Osteoblast (primary cell): ENCODE measurements at places on chromosomes 16 and 17. TPM values are rescaled to one million over a fixed set of nuclear protein-coding genes. Genes with fewer than 3 reads are reported as not detected.

GRCh38 chr16:1363501-1364041 is 11.8 kb downstream of the GNPTG start:
- DNase-seq, result peak; percentile 97

Gene SCPEP1
- total RNA-seq, result 73.8 and 79.9 TPM in 2 replicates

GRCh38 chr17:31320791-31321190 is 631 bp downstream of the EVI2A start:
- DNase-seq, result no peak

- peak; percentile 91 for DNase-seq
Observed at GRCh38 chr16:69865701-69866100, 85.4 kb upstream of the CLEC18A start.

DNA sequence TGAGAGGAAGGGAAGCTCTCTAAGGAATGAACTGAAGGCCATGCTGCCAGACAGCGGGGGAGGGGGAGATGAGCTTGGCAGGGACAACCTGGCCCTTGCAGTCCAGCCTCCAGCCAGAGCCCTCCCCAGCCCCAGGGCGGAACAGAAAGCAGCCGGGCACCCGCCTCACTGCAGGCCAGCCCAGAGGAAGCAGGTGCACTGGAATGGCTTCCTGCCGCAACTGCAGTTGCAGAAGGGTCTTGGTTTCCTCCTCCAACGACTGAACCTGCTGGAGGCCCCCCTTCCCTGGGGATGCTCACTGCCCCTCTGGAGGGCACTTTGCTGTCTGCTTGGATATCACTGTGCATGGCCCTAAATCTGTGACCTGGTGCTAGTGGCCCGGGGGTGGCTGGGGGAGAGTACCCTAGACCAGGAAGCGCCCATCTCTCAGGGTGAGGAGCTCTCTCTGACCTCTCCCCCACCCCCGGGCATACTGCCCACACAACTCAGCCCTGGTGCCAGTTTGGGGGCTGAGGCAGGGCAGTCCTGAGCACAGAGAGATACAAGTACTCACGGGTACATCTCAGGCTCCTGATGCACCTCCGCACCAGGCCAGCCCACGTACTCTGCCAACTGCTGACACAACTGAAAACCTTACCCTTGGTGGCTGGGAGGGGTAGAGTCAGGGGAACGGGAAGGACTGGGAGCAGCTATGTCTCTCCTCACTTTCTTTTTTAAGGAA is 41.1 kb downstream of the MYO18A start:
- no peak for DNase-seq

DNA sequence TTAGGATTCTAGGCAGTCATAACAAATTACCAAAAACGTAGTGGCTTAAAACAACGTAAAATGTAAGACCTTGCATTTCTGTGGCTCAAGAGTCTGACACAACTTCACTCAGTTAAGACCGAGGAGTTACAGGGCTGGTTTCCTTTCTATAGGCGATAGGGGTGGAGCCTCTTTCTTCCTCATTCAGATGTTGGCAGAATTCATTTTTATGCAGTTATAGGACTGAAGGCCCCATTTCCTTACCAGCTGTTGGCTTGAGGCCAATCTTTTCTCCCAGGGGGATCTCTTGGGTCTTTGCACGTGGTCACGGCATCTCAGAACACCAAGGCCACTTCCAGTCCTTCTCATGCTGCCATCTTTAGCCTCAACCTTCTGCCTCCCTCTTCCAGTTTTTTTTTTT is 145.2 kb downstream of the KCNJ2 start:
- DNase-seq, result no peak

Gene CDH11
- total RNA-seq, result 1,097 and 1,116 TPM in 2 replicates

GRCh38 chr16:10136916-10137315 is 45.3 kb downstream of the GRIN2A start:
- DNase-seq, result no peak

GRCh38 chr17:54153423-54153822 is 330.7 kb downstream of the KIF2B start:
- DNase-seq, result no peak

Gene SMIM22
- total RNA-seq, result not detected in 2 replicates

- DNase-seq, result peak; percentile 53
Observed at GRCh38 chr17:73516431-73516830, 127.8 kb downstream of the SDK2 start.

GRCh38 chr17:28407130-28407973 is 1.3 kb upstream of the SLC46A1 start:
- no peak for DNase-seq

Gene PRCD
- 4.0 and 5.3 TPM in 2 replicates for total RNA-seq

Gene TMC5
- total RNA-seq, result under 0.01 TPM in 1 of 2 replicates, not detected in the other

DNA sequence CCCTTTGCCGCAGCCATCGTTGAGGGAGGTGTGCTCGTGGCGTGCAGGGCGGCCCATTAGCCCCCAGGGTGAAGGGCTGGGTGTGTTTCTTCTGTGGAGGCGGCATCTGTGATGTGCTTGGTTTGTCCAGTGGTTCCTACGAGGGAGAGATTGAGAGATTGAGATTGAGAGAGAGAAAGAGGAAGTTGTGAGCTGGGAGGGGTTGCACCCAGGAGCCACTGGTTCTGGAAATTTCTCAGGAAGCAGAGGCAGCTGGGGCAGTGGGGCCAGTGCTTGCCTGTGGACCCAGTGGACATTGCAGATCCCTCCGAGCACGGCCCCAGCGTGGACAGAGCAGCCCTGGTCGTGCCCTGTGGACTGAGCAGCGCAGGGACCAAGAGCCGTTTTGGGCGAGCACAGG is 72.0 kb upstream of the ZNF750 start:
- DNase-seq, result no peak

Gene NUDT7
- 2.9 and 5.1 TPM in 2 replicates for total RNA-seq

GRCh38 chr16:17106243-17106791 is 364.4 kb downstream of the XYLT1 start:
- no peak for DNase-seq

Gene ITGAD
- total RNA-seq, result not detected in 2 replicates

- peak; percentile 99 for DNase-seq
Observed at GRCh38 chr17:7834957-7835813, 1.2 kb downstream of the KDM6B start.

GRCh38 chr17:66302761-66303626 is 581 bp downstream of the PRKCA start:
- DNase-seq, result peak; percentile 77

- no peak for DNase-seq
Observed at GRCh38 chr17:49600949-49601348, 25.3 kb downstream of the NXPH3 start.

Gene PRSS8
- not detected in 2 replicates for total RNA-seq

DNA sequence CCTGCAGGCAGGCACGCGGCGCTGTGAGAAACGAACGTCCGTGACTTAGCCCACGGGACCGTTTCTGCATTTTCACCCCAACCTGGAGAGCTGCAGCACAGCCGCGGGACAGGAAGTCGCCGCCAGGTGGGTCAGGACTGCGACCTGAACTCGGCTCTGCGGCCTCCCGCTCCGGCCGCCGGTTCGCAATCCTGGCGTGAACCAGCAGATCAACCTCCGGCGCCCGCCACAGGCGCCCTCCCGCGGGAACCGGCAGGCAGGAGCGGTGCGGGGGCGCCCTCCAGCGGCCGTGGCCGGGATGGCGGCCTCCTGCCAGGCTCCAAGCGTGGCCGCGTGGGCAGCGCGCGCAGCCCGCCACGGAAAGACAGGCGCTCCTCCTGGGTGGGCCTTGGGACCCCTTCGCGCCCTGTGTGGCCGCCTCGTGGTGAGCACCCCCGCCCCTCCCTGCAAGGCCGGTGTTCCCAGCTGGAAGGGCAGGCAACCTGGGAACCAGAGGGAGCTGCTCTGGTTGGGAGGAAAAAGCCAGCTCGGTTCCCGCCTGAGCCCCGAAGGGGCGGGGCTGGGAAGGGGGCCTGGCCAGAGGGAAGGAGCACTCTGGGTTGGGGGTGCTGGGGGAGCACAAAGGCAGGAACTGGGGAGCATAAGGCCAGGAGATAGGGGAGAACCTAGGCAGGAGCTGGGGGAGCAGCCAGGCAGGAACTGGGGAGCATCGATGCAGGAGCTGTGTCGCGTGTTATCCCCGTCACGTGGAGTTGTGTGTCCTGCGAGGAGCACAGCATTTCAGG is 28.2 kb downstream of the ACTG1 start:
- peak; percentile 99 for DNase-seq

GRCh38 chr16:78464833-78465232 is 365.4 kb downstream of the WWOX start:
- DNase-seq, result no peak

GRCh38 chr17:28763804-28764266 is 20.0 kb downstream of the TRAF4 start:
- DNase-seq, result peak; percentile 81

DNA sequence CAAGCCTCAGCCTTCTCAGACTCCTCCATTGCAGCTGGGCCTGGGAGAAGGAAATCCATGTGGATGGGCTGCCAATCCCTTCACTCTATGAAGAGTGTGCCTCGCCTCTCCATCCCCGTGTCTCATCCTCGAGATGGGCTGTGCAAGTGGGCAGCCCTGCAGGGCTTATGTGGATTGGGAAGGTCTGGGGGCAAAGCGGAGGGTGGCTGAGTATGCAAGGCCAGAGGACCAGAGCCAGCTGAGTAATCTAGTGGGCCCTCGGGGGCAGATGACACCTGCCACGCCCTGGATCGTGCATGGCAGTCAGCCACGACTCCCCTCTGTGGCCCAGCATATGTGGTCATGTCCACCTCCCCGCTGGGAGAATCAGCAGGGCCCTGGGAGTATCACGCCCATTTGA is 78.9 kb downstream of the IRX5 start:
- no peak for DNase-seq

- peak; percentile 60 for DNase-seq
Observed at GRCh38 chr17:66567234-66568170, 265.1 kb downstream of the PRKCA start.

Gene TCAP
- total RNA-seq, result 0.29 and 0.36 TPM in 2 replicates

DNA sequence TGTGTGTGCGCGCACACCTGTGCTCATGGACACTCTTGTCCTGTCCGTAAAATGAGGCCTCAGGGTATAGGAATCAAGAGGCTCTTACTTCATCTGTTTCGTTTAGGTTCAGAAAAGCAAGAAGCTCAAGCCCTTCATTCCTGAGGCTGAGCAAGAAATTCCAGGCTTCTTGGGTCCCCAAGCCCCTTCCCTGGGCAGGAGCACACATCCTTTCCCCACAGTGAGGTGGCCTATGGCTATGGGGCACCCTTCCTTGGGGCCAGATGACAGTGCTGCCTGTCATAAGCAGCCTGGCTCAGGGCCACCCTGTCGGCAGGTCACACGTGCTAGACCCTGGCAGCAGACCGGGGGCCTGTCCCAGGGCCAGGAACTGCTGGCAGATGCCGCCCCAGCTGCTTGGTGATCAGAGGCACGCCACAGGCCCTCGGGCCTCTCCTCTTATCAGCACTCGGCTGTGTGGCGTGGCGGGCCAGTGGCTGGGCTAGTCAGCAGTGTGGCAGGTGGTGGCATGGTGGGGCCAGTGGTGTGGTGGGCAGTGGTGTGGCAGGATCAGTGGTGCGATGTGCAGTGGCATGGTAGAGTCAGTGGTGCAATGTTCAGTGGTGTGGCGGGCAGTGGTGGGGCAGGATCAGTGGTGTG is 50.2 kb downstream of the NKD1 start:
- peak; percentile 60 for DNase-seq

Gene HBM
- total RNA-seq, result not detected in 2 replicates

Gene ERAL1
- total RNA-seq, result 28.9 and 30.4 TPM in 2 replicates

GRCh38 chr17:74391771-74392170 is 24.5 kb downstream of the GPR142 start:
- DNase-seq, result no peak

- peak; percentile 98 for DNase-seq
Observed at GRCh38 chr16:2223942-2224486, 623 bp downstream of the E4F1 start.

GRCh38 chr16:4514606-4515005 is 24.0 kb downstream of the CDIP1 start:
- peak; percentile 36 for DNase-seq

Gene SERPINF2
- total RNA-seq, result under 0.01 TPM in 1 of 2 replicates, not detected in the other

- DNase-seq, result peak; percentile 84
Observed at GRCh38 chr16:11640987-11641817, 27.1 kb upstream of the SNN start.

- DNase-seq, result no peak
Observed at GRCh38 chr16:24721830-24722238, 7.6 kb upstream of the TNRC6A start.

- no peak for DNase-seq
Observed at GRCh38 chr16:65244787-65245186, 122.9 kb upstream of the CDH11 start.

GRCh38 chr17:56679777-56680422 is 86.4 kb downstream of the NOG start:
- peak; percentile 67 for DNase-seq

Gene CLEC19A
- not detected in 2 replicates for total RNA-seq

Gene FOXL1
- 2.5 and 3.2 TPM in 2 replicates for total RNA-seq

Gene ACE
- total RNA-seq, result 10.1 and 17.7 TPM in 2 replicates

- no peak for DNase-seq
Observed at GRCh38 chr17:59727817-59728533, 20.5 kb downstream of the VMP1 start.

Gene DNAH9
- not detected in 2 replicates for total RNA-seq

Gene SOST
- total RNA-seq, result not detected in 2 replicates

- DNase-seq, result peak; percentile 67
Observed at GRCh38 chr17:49209061-49209571, 1.3 kb downstream of the GNGT2 start.

- no peak for DNase-seq
Observed at GRCh38 chr17:79506150-79506870, 104.5 kb downstream of the RBFOX3 start.

DNA sequence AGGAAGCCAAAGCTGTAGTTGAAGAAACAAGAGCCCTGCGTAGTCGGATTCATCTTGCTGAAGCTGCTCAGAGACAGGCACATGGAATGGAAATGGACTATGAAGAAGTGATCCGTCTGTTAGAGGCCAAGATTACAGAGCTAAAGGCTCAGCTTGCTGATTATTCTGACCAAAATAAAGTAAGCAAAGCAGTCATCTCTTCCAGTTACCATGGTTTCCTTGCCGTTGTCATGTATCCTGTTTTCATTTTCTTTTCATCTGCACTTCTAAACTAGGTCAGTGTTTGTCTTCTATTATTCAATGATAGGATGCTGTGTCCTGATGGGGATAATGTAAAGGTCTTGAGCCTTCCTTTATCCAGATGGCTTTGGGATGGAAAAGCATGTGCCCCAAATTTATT is 104.3 kb downstream of the STXBP4 start:
- DNase-seq, result no peak

Gene PIK3R6
- not detected in 2 replicates for total RNA-seq

Gene CA7
- total RNA-seq, result not detected in 2 replicates

Gene FNDC8
- total RNA-seq, result not detected in 2 replicates

Gene UNKL
- 10.1 and 12.7 TPM in 2 replicates for total RNA-seq

DNA sequence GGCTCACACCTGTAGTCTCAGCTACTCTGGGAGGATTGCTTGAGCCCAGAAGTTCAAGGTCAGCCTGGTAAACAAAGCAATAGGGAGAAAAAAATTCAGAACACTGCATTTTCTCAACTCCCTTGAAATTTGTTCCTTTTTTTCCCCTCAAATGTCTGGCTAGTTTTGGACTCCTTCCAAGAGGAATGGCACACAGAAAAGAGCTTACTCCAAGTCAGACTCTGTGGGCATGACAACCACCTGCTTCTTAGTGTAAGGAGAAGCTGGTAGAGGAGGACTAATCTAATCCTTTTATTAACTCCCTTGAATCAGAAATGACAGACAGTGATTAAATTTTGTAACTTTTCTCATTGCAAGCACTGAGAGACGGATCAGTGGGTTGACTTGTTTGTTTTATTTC is 27.9 kb upstream of the HYDIN start:
- no peak for DNase-seq

Gene KRTAP9-4
- total RNA-seq, result not detected in 2 replicates
